RCC 7860 (cell line): ENCODE measurements at places on chromosomes 5 and 9.
A peak's percentile ranks its signal among the peaks of the same experiment; 100 is the strongest.

DNA sequence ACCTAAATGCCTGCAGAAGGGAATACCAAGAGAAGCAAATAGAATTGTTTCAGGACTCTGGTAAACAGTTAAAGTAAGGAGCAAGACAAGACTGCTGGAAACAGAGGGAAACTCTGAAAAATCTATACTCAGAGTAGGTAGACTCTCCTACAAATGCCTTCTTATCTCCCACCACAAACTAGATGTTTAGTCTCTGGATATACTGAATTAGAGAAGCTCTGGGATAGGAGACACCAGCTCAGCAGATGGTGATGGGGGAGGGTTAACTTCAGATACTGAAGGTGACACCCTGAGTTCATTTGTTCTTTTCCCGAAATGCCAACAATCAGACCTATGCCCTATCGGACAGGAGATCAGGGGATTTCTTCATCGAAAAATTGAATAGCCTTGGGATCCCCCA lies 54.1 kb upstream of the CHD1 start:
- DNase-seq: no peak

GRCh38 chr5:126516133-126516532 lies 78.9 kb downstream of the ALDH7A1 start:
- DNase-seq: no peak

DNA sequence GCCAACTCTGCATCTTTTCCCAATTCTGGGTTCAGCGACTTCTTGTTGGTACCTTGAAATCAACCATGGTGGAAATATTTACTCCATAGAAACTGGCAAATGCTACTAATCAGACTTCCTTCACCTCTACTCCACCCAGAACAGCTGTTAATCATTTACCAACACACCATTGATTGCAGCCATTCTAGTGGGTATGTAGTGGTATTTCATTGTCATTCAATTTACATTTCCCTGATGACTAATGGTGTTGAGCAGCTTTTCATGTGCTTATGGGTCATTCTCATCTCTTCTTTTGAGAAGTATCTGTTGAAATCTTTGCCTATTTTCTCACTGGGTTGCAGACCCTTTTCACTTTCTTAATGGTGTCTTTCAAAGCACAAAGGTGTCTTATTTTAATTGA lies 122.4 kb upstream of the MSX2 start:
- peak; percentile 78 for DNase-seq

GRCh38 chr5:55308254-55308836 lies 556 bp downstream of the MTREX start:
- DNase-seq: no peak

- no peak for DNase-seq
Measured at GRCh38 chr5:64942460-64942859, 173.7 kb downstream of the CWC27 start.

DNA sequence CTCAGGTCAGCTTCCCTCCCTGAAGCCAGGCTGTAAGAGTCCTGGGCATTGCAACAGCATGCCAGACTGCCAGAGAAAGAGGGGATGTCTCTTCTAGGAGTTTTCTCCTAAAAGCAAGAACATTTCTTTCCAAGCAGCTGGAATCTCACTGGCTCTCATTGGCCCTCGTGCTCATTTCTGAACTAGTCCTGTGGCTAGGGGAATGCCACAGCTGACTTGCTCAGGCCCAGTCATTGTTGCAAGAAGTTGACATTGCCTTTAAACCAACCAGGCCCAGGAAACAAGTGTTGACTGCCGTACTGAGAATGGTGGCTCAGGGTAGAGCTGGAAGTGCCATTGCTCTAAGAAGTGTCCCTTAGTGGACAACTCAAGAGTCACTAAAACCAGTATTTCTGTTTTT lies 15.0 kb upstream of the CEP120 start:
- DNase-seq: no peak
